GM23338 (cell line): ENCODE measurements at places on chromosomes 1 and 21. TPM values are rescaled to one million over a fixed set of nuclear protein-coding genes. Genes with fewer than 3 reads are reported as not detected.

GRCh38 chr1:80966266-80966665 is 834.5 kb upstream of the ADGRL2 start:
- H3K4me1 ChIP-seq, result no peaks in the 10 kb centered on the region
- H3K27me3 ChIP-seq, result no peaks in the 10 kb centered on the region
- no peak overlapping the region for H3K4me3 ChIP-seq
- DNase-seq, result no peak

GRCh38 chr1:85316321-85316720 is 39.9 kb upstream of the BCL10 start:
- H3K27me3 ChIP-seq, result no peaks in the 10 kb centered on the region
- no peaks in the 10 kb centered on the region for H3K36me3 ChIP-seq
- H3K4me1 ChIP-seq, result peaks cover 9% of the 10 kb centered on the region; the same call in 1 of the 2 replicates
- H3K4me3 ChIP-seq, result no peak overlapping the region

GRCh38 chr1:155130272-155131006 is 2.8 kb downstream of the EFNA1 start:
- no peaks in the 10 kb centered on the region for H3K36me3 ChIP-seq
- DNase-seq, result peak; percentile 63
- H3K27me3 ChIP-seq, result peaks cover 59% of the 10 kb centered on the region
- H3K4me3 ChIP-seq, result peak overlapping the region; percentile 72
- peak overlapping the region; percentile 69; the same call in 1 of the 2 replicates for H3K27ac ChIP-seq

- H3K36me3 ChIP-seq, result no peaks in the 10 kb centered on the region
- H3K4me1 ChIP-seq, result peaks cover 41% of the 10 kb centered on the region
- H3K27ac ChIP-seq, result no peak overlapping the region
- H3K4me3 ChIP-seq, result no peak overlapping the region
- no peaks in the 10 kb centered on the region for H3K27me3 ChIP-seq
These were observed 72.7 kb downstream of the HUNK start for GRCh38 chr21:31945546-31945945.

GRCh38 chr1:218475275-218475674 is 130.1 kb downstream of the TGFB2 start:
- H3K27me3 ChIP-seq, result no peaks in the 10 kb centered on the region
- no peak overlapping the region for H3K27ac ChIP-seq
- DNase-seq, result no peak

GRCh38 chr1:41847733-41848132 is 71.0 kb downstream of the HIVEP3 start:
- H3K36me3 ChIP-seq, result no peaks in the 10 kb centered on the region
- H3K27ac ChIP-seq, result no peak overlapping the region
- peaks cover 8% of the 10 kb centered on the region; the same call in 1 of the 2 replicates for H3K4me1 ChIP-seq
- no peak for DNase-seq

GRCh38 chr1:31696242-31696641 is 7.6 kb downstream of the COL16A1 start:
- H3K27me3 ChIP-seq, result no peaks in the 10 kb centered on the region
- H3K36me3 ChIP-seq, result no peaks in the 10 kb centered on the region
- no peak overlapping the region for H3K27ac ChIP-seq
- no peaks in the 10 kb centered on the region for H3K4me1 ChIP-seq
- DNase-seq, result no peak

DNA sequence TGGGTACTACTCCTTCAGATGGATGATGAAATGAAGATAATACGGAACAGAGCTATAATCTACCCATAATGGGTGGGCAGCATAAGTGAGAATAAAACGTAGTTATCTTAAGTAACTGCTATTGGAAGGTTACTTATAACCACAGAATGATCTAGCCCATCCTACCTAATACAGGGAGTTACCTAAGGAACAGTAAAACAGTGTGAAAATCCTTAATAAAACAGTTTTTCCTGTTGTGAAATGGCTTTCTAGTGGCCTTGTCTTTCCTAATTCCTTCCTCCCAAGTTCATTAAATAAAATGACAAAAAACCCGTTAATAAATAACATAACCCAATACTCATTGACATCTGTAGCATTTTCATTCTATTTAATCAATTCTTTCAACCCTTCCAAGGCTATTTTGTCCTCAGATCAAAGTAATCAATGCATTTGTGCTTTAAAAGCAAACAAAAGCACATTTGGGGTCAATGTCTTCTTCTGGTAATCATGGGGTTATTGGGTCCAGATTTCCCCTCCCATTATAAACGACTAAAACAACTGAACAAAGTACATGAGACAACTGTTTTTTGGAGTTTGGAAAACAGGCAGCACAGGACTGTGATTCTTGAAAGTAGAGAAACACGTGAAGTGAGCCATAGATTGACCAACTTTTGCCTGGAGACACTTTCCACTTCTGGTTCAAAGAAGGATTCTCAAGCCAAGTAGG is 42.0 kb downstream of the PAPPA2 start:
- no peaks in the 10 kb centered on the region for H3K4me1 ChIP-seq
- no peak overlapping the region for H3K27ac ChIP-seq
- H3K27me3 ChIP-seq, result no peaks in the 10 kb centered on the region
- no peak for DNase-seq
- no peaks in the 10 kb centered on the region for H3K36me3 ChIP-seq
- no peak overlapping the region for H3K4me3 ChIP-seq

GRCh38 chr1:212623603-212624002 is 15.0 kb downstream of the ATF3 start:
- no peaks in the 10 kb centered on the region for H3K4me1 ChIP-seq
- no peaks in the 10 kb centered on the region for H3K27me3 ChIP-seq
- no peak for DNase-seq

Gene SYT14
- 19.4 and 22.4 TPM in 2 replicates for total RNA-seq

Gene PRAMEF18
- not detected in 2 replicates for total RNA-seq

Gene PTPN7
- 0.12 TPM in 1 of 2 replicates, not detected in the other for total RNA-seq

Gene PCNX2
- total RNA-seq, result 61.2 and 88.3 TPM in 2 replicates

Gene RSPO1
- 0.19 TPM in 1 of 2 replicates, not detected in the other for total RNA-seq

Gene HSD3B1
- total RNA-seq, result not detected in 2 replicates
